ENCODE measurements at places on chromosomes 2 and 18. TPM values are rescaled to one million over a fixed set of nuclear protein-coding genes. Genes with fewer than 3 reads are reported as not detected.

DNA sequence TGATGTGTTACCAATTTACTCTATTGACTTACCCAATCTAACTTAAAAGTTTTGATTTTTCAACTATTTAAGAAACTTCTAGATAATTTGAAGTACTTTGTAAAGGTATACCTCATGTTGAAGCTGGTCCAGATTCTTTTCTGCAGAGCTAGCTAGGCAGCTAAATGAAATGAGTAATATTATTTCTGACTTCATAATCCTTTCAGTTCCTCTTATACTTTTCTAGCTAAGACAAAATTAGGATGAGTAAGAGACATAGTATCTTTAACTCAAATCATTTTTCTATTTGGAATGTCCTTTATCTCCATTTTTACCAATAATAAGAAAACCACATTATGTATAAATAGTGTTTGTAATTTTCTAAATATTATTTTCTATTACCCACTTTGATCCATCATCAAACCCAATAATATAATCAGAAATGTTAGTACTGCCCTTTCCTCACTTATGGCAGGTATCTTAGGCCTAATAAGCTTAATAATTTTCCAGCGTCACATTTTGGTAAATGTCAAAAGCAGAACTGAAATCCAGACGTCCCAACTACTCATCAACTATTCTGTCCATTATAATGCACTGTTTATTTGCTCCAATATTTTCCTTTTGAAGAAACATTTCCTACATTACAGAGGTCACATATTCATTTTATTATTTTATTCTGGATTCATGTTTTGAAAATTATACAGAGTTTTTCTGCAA is 456.6 kb downstream of the THSD7B start:
- H3K4me1 ChIP-seq: no peaks in the 10 kb centered on the region
- no peak overlapping the region for H3K4me3 ChIP-seq
- H3K27me3 ChIP-seq: no peaks in the 10 kb centered on the region
- no peaks in the 10 kb centered on the region for H3K36me3 ChIP-seq
- no peak for DNase-seq
- no peak overlapping the region for H3K27ac ChIP-seq

DNA sequence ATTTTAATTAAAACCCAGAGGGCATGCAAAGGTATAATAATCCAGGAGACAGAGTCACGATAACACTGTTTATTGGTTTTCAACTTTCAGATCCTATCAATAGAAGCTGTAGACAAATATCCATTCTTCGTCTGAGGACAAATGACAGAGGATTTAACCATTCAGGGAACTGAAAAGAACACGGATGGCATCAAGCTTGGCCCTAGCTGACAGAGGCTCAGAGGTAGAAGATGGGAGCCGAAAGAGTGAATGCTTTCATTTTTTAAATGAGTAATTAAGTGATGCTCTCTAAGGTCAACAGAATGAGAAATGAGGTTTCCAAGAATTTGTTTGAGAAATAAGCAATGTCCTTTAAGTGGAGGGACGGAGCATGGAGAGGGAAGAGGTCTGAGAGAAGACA is 62.1 kb downstream of the BCL2 start:
- peaks cover 75% of the 10 kb centered on the region for H3K4me1 ChIP-seq
- DNase-seq: no peak
- no peaks in the 10 kb centered on the region for H3K27me3 ChIP-seq

- H3K27ac ChIP-seq: no peak overlapping the region
- no peak overlapping the region for H3K4me3 ChIP-seq
- DNase-seq: no peak
- H3K27me3 ChIP-seq: no peaks in the 10 kb centered on the region
- H3K4me1 ChIP-seq: no peaks in the 10 kb centered on the region
These were observed 146.1 kb downstream of the SEPTIN10 start for GRCh38 chr2:109467701-109468100.

DNA sequence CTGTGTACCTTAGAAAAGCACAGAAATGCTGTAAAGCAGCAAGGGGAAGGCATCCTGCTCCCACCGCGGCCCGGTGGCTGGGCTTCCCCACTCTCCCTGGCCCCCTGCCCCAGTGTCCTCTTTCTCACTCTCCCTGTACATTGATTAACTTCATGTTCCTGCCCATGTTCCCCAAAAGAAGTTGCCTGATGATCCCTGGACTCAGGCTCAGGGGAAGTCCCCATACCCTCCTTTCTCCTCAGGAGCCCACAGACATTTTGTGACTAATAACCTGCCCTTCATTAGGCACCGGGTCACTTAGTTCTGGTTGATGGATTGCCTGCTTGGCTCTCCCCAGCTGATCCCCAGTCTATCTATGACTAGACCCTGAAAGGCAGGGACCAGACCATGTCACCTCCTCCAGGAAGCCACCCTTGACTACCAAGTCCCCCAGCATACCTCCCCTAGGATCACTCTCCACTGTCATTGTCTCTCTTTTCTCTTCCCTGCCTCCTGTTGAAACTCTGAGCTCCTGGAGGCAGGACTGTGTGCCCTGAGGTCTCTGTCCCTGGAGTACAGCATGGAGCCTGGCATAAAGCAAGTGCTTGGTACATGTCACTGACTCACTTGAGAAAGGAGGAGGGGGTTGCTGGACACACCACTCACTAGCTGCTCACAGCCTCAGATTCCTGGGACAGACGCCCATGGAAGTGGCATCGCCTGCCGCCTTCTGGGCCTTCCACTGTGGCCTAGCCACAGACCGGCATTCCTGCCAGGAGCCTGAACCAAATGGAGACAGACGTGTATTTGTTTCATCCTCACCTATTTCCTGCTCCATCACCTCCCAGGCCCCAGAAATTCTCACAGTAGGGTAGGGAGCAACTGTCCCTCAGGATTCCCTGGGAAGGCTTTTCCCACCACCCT is 13.5 kb downstream of the MALL start:
- H3K4me1 ChIP-seq: peaks cover 17% of the 10 kb centered on the region
- H3K4me3 ChIP-seq: no peak overlapping the region
- peaks cover 23% of the 10 kb centered on the region for H3K27me3 ChIP-seq
- H3K36me3 ChIP-seq: no peaks in the 10 kb centered on the region
- no peak for DNase-seq
- H3K27ac ChIP-seq: no peak overlapping the region

DNA sequence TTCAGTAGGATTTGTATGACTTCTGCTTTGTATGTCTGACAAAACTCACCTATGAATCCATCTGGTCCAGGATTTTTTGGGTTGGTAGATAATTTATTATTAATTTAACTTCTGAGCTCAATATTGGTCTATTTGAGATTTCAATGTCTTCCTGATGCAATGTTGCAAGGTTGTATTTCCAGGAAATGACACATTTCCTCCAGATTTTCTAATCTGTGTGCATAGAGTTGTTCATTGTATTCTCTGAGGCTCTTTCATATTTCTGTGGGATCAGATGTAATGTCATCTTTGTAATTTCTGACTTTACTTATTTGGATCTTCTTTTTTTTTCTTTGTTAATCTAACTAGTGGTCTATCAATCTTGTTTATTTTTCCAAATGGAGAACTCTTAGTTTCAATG is 584.7 kb upstream of the SETBP1 start:
- no peak overlapping the region for H3K4me3 ChIP-seq
- no peaks in the 10 kb centered on the region for H3K27me3 ChIP-seq
- no peak overlapping the region for H3K27ac ChIP-seq
- no peaks in the 10 kb centered on the region for H3K4me1 ChIP-seq
- no peak for DNase-seq
- H3K36me3 ChIP-seq: no peaks in the 10 kb centered on the region

DNA sequence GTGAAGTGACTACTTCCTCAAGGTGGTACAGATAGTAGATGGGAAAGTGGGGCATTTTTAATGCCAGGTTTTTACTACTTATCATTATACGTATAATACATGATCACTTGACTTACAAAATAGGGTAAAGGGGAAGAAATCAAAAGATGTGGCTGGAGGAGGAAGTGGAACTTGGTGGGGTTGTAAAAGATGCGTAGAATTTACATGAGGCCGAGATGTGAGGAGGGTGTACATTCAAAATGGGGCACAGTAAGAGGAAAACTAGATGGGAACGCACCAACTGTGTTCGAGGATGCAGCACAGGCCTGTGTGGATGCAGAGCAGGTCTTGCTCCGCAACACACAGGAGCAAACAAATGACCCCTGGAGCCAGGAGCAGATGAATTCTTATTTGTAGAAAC is 403.3 kb downstream of the TXNL1 start:
- no peaks in the 10 kb centered on the region for H3K36me3 ChIP-seq
- H3K4me3 ChIP-seq: no peak overlapping the region
- no peak overlapping the region for H3K27ac ChIP-seq
- no peaks in the 10 kb centered on the region for H3K4me1 ChIP-seq
- H3K27me3 ChIP-seq: peaks cover 10% of the 10 kb centered on the region

GRCh38 chr2:95024960-95025405 is 525 bp upstream of the MAL start:
- H3K27ac ChIP-seq: no peak overlapping the region
- H3K36me3 ChIP-seq: peaks cover 2% of the 10 kb centered on the region
- no peaks in the 10 kb centered on the region for H3K27me3 ChIP-seq
- H3K4me1 ChIP-seq: peaks cover 60% of the 10 kb centered on the region

GRCh38 chr2:119771331-119771730 is 11.6 kb downstream of the PTPN4 start:
- no peak overlapping the region for H3K4me3 ChIP-seq
- no peak for DNase-seq

GRCh38 chr2:42770288-42771131 is 6.6 kb upstream of the OXER1 start:
- no peaks in the 10 kb centered on the region for H3K36me3 ChIP-seq
- no peak overlapping the region for H3K4me3 ChIP-seq
- no peak overlapping the region for H3K27ac ChIP-seq
- peak; percentile 27 for DNase-seq
- H3K4me1 ChIP-seq: peaks cover 6% of the 10 kb centered on the region
- H3K27me3 ChIP-seq: no peaks in the 10 kb centered on the region

Gene SPC25
- 38.4 TPM for total RNA-seq

GRCh38 chr18:51275712-51276476 is 78.4 kb upstream of the MEX3C start:
- H3K27me3 ChIP-seq: peaks cover 7% of the 10 kb centered on the region
- DNase-seq: no peak
- no peak overlapping the region for H3K4me3 ChIP-seq
- H3K36me3 ChIP-seq: no peaks in the 10 kb centered on the region
- H3K27ac ChIP-seq: no peak overlapping the region

DNA sequence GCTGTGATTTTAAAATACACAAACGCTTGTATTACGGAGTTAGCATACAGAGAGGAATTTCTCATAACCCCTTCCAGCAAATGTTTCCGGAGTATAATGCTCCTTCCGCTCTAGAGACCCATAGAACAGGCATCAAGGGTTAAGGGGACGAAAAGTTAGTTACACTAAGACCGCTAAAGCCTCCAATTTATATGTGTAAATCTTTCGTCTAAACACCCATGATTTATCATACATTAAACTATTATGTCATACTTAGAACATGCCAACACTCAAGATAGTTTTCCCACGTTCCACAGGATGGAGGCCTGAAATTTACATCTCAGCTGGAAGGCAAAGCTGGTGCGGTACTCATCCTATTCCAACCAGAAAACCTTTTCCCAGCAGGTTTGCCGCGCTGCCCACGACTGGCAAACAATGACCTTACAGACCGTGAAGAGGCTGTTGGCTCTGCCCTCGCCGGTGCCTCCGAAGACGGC is 650 bp downstream of the ORMDL1 start:
- peak overlapping the region; percentile 74 for H3K4me3 ChIP-seq
- no peak for DNase-seq
- H3K27ac ChIP-seq: peak overlapping the region; percentile 89
- H3K27me3 ChIP-seq: no peaks in the 10 kb centered on the region

DNA sequence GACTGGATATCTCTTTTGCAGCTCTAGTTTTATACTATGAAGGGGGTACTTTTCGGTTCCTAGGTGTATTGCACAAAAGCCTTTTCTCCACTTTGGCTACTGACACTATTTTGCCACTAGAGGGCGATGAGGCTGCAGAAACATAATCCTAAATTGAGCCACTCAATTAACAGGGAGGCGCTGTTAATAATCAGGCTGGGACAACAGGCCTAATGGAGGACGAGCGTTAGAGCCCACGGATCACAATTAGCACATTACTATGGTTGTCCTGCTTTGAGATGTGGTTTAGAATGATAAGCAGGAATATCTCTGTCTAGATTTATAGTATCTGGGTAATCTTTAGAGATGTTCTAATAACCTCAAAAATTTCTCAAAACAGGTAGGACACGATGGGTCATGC is 62.2 kb upstream of the PMAIP1 start:
- H3K4me3 ChIP-seq: no peak overlapping the region
- peaks cover 5% of the 10 kb centered on the region for H3K27me3 ChIP-seq
- no peak overlapping the region for H3K27ac ChIP-seq
- DNase-seq: peak; percentile 56
- no peaks in the 10 kb centered on the region for H3K36me3 ChIP-seq
- H3K4me1 ChIP-seq: peaks cover 10% of the 10 kb centered on the region

DNA sequence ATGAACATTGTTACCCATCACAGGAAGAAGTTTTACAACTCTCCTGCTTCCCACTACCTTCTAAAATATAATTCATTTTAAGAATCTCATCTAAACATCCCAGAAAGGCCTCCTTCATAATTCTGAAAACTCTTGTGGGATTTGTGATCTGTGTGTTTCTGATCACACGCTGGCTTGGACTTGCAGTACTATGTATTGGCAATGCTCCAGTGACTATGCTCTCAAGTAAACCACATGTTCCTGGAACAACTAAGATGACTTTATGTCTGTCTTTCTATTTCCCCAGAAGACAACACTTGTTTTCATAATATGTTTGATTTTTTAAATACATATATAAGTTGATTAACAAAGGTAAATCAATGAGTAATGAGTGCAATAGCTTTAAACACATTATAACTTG is 376.6 kb upstream of the NETO1 start:
- H3K36me3 ChIP-seq: no peaks in the 10 kb centered on the region
- H3K27me3 ChIP-seq: no peaks in the 10 kb centered on the region
- DNase-seq: no peak
- H3K27ac ChIP-seq: no peak overlapping the region
- H3K4me1 ChIP-seq: no peaks in the 10 kb centered on the region

DNA sequence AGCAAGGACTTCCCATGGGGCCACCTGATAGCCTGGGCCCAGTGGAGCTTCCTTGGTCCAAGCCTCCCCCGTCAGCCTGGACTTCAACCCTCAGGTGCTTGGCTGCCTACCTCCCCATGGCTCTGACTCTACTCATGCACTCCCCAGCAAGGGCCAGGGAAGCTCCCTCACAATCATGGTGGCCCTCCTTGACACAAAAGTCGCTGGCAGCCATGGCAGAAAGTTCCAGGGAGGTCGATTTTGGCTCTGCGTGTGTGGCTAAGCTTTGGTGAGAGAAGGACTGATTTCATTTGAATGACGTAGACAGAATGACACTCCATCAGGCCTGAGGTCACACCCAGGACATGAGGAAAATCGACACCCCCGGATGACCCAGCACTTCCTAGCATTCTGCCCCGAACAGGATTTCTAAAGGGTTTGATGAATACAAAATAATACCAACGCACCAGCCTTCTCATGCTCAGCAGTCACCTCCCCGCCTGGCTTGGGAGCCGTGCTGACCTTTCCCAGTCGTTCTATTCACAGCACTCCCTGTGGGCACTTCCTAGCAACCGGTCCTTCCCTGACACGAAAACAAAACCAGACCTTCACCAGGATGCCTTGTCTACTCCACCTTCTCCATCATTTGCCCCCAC is 52.7 kb downstream of the LBH start:
- H3K27me3 ChIP-seq: no peaks in the 10 kb centered on the region
- H3K36me3 ChIP-seq: no peaks in the 10 kb centered on the region
- H3K27ac ChIP-seq: no peak overlapping the region
- H3K4me1 ChIP-seq: peaks cover 23% of the 10 kb centered on the region
- H3K4me3 ChIP-seq: no peak overlapping the region

Gene METAP1D
- 6.0 TPM for total RNA-seq

All from activated CD4-positive, alpha-beta T cell treated with anti-CD3 and anti-CD28 coated beads for 36 hours (primary cell).